Activated CD4-positive, alpha-beta memory T cell treated with anti-CD3 and anti-CD28 coated beads, Interleukin-2, amount 10 ng/mL, durations not matched to agents 7 days and 5 days (primary cell): ENCODE measurements at places on chromosomes 13 and 19.

DNA sequence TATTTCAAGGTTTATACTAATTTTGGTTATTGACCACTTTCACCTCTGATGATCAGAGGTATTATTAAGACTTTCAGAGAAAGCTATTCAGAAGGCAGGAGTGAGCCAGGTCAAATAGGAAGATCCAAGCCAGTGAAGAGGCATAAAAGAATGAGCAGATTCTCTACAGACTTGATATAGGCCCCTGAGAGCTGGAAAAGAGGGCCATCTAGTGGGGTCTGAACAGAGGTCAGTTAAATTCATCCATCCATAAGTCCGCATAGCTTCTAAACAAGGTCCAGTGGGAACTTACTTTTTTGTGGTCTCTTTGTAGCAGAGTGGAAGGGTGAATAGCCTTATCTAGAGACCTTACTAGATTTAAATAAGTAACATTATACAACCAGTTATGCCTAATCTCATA is 126.6 kb upstream of the UFM1 start:
- no peak for DNase-seq
- no peaks in the 10 kb centered on the region for H3K4me1 ChIP-seq
- H3K27ac ChIP-seq = no peak overlapping the region
- no peaks in the 10 kb centered on the region for H3K27me3 ChIP-seq
- no peak overlapping the region for H3K4me3 ChIP-seq

GRCh38 chr19:53621885-53622740 is 9.7 kb upstream of the DPRX start:
- H3K27ac ChIP-seq = no peak overlapping the region
- no peaks in the 10 kb centered on the region for H3K36me3 ChIP-seq
- no peaks in the 10 kb centered on the region for H3K27me3 ChIP-seq
- H3K4me3 ChIP-seq = no peak overlapping the region

DNA sequence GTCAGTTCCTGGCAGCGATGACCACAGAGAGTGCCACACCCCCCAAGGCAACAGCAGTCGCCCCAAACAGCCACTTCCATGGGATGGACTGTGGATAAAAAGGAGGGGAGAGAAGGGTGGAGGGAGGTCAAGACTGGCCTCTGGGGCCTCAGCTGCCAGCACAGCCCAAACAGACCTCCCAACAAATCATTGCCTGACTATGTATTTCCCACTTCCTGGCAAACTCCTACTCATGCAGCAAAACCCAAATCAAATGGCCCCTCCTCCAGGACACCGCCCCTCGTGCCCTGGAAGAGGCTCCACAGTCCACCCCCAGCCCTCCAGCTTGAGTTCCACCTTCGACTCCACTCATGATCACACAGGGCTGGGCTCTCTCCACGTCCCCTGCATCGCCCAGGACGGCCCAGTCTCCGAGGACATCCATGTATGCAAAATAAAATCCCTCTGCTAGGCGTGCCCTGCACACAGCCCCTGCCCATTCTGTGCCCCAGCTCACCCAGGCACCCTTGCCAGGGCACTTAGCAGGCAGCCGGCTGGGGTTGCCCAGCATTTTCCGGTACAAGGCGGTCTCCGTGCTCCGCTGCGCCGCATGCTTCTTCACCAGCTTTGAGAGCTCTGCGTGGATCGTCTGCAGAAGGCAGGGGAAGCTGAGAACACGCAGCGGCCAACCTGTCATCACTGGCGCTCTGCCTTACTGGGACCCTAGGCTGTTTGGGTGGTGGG is 10.5 kb upstream of the ELL start:
- no peak for DNase-seq
- H3K36me3 ChIP-seq = peaks cover 24% of the 10 kb centered on the region
- H3K27ac ChIP-seq = no peak overlapping the region
- no peak overlapping the region for H3K4me3 ChIP-seq
- H3K27me3 ChIP-seq = no peaks in the 10 kb centered on the region

DNA sequence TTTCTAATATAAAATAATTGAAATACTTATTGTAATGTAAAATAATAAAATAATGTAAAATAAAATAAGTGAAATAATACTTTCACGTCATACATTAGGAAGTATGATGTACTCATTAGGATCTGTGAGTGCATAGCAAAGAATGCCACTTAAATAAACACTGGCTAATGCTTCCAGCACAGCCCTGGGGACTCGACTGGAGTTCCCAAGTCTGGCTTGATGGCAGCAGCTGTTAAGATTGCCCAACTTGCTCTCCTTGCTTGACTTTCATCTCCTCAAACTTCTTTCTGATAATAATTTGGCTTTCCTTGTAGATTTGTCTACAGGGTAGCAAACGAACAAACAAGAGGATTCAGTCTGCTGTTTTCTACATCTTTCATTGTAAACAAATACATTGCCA is 191.9 kb downstream of the COG6 start:
- H3K4me1 ChIP-seq = no peaks in the 10 kb centered on the region
- no peak overlapping the region for H3K27ac ChIP-seq
- no peak overlapping the region for H3K4me3 ChIP-seq

DNA sequence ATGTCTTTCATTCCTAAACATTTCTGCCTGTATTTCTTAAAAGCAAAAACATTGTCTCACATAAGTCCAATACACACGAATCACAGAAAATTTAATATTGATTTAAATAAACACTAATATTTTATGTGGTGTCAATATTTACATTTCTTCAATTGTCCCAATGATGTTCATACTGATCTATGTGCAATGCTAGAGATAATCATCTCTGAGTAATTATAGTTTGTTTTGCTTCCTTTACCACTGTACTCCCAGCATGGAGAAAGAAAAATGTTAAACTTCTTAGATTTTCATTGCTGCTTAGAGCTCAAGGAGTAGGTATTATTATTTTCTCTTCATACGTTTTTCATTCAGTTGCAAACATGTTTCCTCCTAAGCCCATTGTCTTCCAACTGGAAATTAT is 434.2 kb upstream of the PRR20A start:
- no peak overlapping the region for H3K27ac ChIP-seq
- no peaks in the 10 kb centered on the region for H3K36me3 ChIP-seq
- H3K27me3 ChIP-seq = no peaks in the 10 kb centered on the region
- no peak for DNase-seq
- H3K4me1 ChIP-seq = no peaks in the 10 kb centered on the region

DNA sequence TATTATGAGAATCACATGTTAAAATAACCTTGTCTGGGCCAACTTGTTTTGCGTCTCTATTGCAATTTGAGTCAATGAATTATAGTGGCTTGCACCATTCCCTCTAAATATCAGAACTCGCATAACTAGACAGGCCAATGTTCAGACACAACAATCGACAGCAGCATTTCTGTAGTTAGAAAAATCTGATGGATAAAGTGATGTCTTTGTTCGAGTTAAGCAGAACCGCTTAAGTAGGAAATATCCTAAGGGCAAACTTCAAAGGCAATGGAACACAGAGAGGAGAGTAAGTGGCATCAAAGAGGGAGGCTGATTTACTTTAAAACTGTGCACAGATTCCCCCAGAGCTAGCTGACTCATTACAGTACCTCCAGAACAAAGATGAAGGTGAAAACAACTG is 333.9 kb downstream of the NALCN start:
- no peak for DNase-seq
- peaks cover 1% of the 10 kb centered on the region for H3K27me3 ChIP-seq
- H3K36me3 ChIP-seq = no peaks in the 10 kb centered on the region
- H3K4me1 ChIP-seq = no peaks in the 10 kb centered on the region
- H3K27ac ChIP-seq = no peak overlapping the region

DNA sequence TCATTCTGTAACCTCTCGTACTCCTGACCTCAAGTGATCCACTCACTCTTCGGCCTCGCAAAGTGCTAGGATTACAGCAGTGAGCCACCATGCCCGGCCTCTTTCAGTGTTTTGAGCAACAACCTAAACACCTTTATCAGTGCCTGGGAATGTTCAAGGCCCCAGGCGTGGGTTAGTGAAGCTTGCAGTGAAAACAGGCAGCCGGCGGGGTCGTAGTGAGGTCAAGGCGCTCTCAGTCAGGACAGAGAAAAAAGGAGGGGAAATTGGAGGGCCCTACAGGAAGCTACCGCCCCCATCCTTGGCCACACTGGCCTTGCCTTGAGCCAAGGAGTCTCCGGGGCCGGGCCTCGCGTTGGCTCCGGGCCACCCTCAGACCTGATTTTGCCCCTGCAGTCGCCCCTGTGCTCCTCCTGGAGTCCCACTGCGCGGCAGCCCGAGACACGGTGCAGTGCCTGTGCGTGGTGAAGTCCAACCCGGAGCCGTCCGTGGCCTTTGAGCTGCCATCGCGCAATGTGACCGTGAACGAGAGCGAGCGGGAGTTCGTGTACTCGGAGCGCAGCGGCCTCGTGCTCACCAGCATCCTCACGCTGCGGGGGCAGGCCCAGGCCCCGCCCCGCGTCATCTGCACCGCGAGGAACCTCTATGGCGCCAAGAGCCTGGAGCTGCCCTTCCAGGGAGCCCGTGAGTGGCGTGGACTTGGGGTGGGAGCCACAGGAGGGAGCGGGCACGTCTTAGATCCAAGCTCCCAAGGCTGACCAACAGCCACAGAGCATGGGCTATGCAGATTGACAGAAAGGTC is 17.7 kb downstream of the MAG start:
- no peaks in the 10 kb centered on the region for H3K36me3 ChIP-seq
- H3K27ac ChIP-seq = no peak overlapping the region
- no peak for DNase-seq
- no peak overlapping the region for H3K4me3 ChIP-seq

DNA sequence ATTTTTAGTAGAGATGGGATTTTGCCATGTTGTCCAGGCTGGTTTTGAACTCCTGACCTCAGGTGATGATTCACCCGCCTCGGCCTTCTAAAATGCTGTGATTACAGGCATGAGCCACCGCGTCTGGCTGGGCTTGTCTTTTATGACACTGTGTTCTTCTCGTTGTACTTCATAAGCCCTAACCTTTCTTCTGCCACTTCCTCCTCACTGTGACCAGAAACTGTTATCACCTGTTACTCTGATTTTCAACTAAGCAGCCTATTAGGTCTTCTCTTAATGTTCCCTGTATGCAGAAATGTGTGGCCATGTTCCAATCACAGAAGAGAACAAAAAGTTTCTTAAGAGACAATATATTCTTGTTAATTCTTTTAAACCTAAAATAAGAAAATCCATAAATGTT is 16.4 kb downstream of the ZNF790 start:
- H3K36me3 ChIP-seq = peaks cover 80% of the 10 kb centered on the region
- H3K27me3 ChIP-seq = no peaks in the 10 kb centered on the region
- H3K27ac ChIP-seq = no peak overlapping the region
- DNase-seq = no peak
- H3K4me3 ChIP-seq = no peak overlapping the region

DNA sequence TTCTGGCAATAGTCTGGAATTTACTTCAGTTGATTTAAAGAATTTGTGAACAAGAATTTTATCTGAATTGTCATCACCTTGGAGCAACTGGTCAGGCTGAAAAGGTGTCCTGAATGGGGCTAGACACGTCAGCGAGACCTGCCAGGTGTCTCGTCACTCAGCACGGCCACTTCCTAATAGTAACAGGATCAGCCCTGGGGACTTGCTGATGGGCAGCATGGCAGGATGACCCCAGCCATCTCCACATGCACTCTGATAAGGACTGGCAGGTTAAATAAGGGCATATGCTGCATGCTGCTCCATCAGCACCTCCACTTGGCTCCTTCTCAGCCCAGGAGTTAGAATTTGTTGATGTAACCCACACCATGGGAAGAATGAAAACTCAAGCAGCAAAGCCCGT is 224.2 kb downstream of the FOXO1 start:
- H3K27ac ChIP-seq = no peak overlapping the region
- no peak overlapping the region for H3K4me3 ChIP-seq
- H3K4me1 ChIP-seq = peaks cover 34% of the 10 kb centered on the region
- H3K36me3 ChIP-seq = no peaks in the 10 kb centered on the region
- DNase-seq = no peak

GRCh38 chr13:89688918-89689317 is 1658.6 kb upstream of the MIR17HG start:
- H3K27me3 ChIP-seq = no peaks in the 10 kb centered on the region
- no peaks in the 10 kb centered on the region for H3K36me3 ChIP-seq
- no peak overlapping the region for H3K27ac ChIP-seq

- peaks cover 16% of the 10 kb centered on the region for H3K4me1 ChIP-seq
- H3K4me3 ChIP-seq = peak overlapping the region; percentile 24
- no peaks in the 10 kb centered on the region for H3K36me3 ChIP-seq
- no peak overlapping the region for H3K27ac ChIP-seq
- peak; percentile 86 for DNase-seq
Measured at GRCh38 chr19:12766051-12766521, 9.3 kb downstream of the HOOK2 start.

DNA sequence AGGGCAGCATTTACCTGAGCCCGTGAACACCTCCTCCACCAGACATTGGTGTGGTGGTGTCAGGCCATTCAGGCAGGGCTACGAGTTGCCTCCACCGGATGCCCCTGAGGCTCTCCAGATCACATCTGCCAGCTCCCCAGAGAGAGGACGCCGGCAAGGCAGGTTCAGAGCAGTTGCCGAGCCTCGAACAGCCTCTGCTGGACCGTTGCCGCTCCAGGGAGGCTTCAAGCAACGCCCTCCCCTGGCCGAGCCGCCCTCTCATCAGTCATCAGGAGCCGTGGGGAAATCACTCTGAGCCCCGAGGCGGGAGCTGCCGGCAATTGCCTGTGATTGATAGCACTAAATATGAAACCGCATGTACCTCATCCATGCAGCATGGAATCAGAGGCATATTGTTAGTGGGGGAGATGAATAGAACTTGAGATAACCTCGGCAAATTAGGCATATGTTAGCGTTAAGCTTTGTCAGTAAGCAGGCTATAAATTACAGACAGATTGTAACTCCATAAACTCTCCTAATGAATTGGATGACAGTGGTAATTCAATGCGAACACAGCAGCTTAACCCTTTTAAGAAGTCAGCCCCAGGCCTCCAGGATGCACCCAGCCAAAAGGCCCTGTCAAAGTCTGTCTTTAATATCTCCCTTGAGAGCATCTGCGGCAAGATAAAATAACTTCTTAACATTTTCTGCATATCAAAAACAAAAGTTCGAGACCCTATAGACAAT is 29.8 kb upstream of the SPACA7 start:
- no peak overlapping the region for H3K4me3 ChIP-seq
- no peak for DNase-seq
- H3K27ac ChIP-seq = no peak overlapping the region
